ENCODE measurements at places on chromosomes 16 and 17.

DNA sequence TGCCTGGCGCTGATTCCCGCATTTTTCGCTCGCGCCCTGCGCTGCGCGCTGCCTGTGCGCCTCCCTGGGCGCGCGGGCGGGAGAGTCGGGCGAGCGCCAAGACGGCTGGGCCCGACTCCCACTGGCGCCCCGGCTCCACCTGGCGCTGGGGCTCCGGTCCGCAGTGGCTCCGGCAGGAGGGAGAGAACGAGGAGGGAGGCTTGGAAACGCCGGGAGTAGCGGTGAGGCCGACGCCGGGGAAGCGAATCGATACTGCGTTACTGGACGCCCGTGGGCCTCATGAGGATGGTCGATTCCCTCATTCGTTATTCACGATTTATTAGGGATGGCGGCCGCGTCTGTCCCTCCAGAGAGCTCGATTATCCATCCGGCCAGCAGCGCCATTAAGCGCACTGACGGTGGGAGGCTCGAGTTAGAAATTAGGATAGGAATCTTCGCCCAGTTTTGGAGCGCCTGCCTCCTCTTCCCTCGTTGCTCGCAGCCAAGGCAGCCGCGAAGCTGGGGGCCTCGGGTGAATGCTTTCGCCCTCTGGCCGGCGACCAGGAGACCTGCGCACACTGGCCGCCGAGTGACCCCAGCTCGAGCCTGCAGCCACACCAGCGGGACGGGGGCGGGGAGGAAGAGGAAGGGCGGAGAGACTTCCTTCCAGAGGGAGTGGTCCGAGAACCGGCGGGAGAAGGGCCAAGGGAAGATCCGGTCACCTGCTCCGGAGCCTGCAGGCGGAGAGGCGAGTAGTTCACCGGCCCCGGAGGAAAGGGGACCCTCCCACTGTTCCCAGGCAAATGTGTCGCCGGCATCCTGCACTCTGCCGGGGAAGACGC is 1.3 kb upstream of the PCGF2 start:
- DNase-seq: no peak

DNA sequence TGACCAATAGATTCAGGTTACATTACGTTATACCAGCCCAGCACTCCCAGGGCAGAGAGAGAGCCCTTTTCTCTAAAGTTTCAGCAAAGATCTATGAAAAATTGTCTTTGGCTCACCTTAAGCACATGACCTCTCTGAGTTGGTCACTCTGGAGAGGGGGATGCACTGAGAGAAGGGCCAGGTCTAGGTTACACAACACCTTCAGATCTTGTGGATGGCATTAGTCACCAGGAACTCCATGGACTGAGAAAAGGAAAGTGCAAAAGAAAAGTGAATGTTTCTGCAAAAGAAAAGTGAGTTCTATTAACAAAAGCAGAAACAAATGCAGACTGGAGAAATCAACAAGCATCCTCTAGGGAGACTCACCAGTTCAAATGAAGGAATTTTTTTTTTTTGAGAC is 253.3 kb upstream of the SALL1 start:
- no peak for DNase-seq

GRCh38 chr17:15782866-15783265 is 50.8 kb downstream of the TBC1D26 start:
- no peak for DNase-seq

DNA sequence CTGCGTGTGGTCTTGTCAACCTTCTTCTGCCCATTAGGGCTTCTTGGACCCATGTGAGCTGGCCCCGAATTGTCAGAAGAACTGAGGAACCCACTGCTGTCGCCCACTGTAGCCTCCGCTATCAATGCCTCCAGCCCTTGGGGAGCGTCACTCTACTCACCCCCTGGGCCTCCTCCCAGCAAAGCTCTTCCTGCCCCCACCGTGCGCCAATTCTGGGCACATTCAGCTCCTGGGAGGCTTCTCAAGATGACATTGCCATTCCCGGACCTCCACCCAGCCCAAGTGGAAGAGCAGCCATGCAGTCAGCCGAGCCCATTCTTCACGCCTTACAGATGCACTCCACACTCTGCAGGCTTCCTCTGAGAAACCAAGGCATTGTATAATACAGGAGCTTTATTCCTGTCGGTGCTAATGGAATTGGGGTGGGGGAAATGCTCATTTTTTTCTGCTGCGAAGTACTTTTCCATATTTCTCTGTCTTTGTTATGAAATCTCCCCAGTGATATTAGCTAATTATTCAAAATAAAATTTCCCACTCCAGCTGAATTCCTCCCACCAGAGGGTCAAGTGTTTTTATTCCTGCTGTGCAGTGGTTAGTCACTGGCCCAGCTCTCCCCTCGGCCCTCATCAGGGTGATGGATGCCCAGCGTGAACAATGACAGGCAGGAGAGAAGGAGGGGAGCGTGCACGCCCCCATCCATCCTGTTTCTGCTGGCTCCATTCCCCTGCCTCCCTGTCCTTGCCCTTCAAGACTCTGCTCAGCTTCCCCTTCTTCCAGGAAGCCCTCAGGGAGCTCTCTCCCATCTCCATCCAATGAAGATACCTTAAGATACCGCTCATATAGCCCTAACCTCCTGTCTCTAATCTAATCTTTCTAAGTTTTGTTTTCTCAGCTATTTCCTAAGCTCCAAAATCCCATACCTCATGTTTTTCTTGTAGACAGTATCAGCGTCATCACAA is 87.7 kb downstream of the C16orf95 start:
- DNase-seq: no peak

DNA sequence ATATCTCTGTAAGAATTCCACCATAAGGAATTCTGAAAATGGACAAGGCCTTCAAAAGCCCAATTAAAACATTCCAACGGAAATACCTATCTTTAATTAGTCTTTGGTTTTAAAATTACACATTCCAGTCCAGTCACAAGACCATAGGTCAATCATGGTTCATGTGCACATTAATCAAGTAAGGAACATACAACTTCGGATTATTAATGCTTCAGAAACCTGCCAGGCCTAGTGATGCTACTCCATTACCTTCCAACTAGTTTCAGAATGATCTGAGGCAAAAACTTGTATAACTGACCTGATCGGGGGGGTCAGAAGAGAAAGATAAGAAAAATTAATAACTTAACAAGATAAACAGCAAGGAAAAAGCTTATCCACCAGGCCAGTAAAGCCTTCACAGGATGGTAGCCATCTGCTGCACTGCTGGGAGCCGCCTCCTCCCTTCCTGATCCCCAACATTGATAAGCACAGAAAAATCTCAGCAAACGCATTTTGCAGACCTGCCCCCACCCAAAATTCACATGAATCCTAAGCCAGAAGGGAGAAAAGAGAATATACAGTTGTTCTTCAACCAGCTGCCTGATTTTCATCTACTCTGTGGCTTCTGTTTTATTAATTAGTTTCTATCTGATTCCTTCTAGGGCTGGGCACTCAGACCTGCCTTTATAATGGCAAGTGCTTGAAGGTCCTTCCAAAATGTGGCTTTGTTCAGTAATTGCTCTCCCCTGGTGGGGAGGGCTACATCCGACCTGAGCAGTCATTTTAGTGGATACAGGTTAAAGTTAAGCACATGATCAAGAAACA is 6.0 kb downstream of the SDR42E1 start:
- no peak for DNase-seq

DNA sequence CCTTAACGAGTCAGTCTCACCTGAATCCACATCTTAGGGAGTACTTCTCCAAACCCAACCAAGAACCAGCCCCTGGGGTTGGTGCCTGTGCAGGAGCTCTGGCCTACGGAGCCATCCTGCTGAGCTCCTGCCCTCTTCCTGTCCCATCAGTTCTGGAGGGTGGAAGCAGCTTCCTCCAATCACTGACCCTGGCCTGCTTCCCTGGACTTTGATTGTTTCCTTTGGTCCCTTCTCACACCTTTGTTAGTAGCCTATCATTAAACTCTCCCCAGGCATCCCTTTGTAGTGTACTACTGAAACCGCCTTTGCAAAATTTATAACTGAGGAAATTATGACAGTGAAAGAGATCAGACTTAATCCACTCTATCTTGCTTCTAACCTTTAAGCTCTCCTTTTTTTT is 21.1 kb upstream of the C16orf87 start:
- no peak for DNase-seq

- DNase-seq: no peak
Observed at GRCh38 chr17:34140006-34140405, 115.1 kb upstream of the CCL2 start.

DNA sequence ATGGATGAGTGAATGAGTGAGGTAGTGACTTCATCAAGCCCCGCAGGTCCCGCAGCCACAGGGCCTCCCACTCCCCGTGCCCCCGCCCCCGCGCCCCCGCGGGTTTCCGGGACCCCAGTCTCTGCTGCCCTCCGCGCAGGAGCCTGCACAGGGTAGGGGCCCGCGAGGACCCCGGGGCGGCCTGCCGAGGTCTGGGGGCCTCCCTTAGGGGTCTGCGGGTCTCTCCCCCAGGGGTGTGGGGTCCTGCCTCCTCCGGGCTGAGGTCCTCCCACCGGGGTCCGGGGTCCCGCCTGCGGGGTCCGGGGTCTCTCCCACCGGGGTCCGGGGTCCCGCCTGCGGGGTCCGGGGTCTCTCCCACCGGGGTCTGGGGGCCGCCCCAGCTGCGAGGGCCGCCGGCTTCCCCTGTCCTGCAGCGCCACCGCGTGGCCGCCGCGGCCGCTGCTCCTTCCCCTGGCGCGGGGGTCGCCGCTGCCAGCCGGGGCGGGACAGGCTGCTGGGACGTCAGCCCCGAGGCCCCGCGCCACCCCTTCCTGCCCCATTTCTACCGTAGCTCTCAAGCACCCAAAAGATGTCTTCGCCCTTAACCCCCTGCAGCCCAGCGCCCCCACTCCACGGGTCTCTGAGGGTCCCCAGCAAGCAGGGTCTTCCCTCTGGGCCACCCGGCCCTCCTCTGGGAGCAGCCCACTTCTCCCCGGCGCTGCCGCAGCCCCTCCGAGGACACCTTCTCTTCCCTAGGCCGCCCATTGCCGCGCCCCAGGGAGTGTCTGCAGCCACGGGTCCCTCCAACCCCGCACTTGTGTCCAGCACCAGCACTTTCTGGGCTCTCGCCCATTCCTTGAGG is 10.4 kb upstream of the CHMP6 start:
- DNase-seq: peak; percentile 33

- DNase-seq: no peak
Observed at GRCh38 chr16:28882551-28883160, 4.4 kb downstream of the ATP2A1 start.

DNA sequence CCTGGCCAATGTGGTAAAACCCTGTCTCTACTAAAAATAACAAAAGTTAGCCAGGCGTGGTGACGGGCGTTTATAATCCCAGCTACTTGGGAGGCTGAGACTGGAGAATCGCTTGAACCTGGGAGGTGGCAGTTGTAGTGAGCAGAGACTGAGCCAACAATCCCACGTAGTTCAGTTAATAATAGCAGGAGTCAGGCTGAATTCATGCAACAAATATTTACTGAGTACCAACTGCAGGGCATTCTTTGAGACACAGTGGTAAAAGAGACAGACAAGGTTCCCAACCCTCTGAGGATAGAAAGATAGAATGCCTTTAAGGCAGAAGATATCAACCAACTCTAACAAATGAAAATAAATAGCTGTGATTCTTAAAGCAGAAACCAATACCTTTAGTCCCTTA is 39.1 kb downstream of the SPOP start:
- DNase-seq: no peak

All from stimulated activated CD4-positive, alpha-beta T cell treated with anti-CD3 and anti-CD28 coated beads, TNF-alpha, amount 100 ng/mL, for 1 hour (primary cell).